Nucleus accumbens (tissue), 56 donors: ENCODE measurements at places on chromosomes 7 and 10.

DNA sequence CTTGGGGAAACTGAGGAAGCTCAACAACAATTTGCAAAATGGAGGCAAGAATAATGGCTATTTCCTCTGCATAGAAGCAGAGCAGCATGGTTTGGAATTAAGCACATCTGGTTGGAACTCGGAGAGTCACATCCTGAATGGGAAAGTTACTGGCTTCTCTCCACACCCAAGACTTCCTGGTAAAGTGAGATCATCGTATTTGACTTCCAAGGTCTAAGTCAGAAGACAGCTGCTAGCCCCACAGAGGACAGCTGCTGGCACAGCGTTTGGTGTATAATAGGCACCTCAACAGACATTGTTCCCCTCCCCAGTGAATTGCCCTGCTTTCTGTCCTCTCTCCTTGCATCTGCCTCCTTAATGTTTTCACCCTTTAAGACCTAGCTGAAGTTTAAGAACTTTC is 37.0 kb upstream of the NRF1 start:
- no peak for DNase-seq

- no peak for DNase-seq
Measured at GRCh38 chr7:26489391-26489790, 197.7 kb downstream of the SNX10 start.

- DNase-seq: no peak
Measured at GRCh38 chr10:33267708-33268107, 66.8 kb downstream of the NRP1 start.

DNA sequence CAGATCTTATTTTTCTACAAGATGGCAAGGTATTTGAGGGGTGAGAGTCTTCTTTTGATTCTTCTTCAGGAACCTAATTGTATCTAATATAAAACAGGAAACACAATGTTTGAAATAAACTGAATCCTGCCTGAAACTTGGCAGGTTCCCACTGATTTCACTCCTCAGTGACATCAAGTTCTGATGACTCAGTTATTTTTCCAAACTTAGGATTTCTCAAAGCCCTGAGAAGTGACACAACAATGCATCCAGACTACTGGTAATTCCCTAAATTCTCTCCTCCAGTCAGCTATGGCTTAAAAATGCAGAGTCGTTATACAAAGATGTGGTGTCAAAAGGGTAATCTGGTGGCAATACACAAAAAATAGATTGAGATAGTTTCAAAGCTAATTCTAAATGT is 80.9 kb downstream of the ABLIM1 start:
- DNase-seq: no peak

- DNase-seq: no peak
Measured at GRCh38 chr10:71432956-71433767, 36.4 kb downstream of the CDH23 start.
